CD4-positive, alpha-beta T cell treated with Interferon gamma for 1 hour (primary cell): ENCODE measurements at places on chromosomes 5 and 9.

- DNase-seq, result no peak
Observed at GRCh38 chr5:147446523-147446922, 63.3 kb downstream of the DPYSL3 start.

DNA sequence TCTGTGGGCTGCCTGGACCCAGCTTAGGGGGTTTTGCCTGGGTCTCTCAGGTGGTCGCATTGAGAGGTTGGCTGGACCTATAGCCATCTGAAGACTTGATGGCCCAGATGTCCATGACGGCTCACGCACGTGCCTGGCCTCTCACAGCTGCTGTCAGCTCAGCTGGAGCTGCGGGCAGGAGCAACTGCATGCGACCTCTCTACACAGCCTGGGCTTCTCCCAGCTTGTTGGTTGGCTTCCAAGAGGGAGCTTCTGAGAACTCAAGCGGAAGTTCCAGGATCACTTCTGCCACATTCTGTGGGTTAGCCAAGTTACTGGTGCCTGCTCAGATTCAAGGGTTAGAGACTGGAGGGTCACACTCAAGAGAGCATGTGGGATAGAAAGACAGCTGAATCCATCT is 99.2 kb downstream of the DAPK1 start:
- DNase-seq, result no peak

GRCh38 chr9:4530375-4530774 is 40.1 kb downstream of the SLC1A1 start:
- no peak for DNase-seq

GRCh38 chr9:126738553-126738952 is 66.3 kb upstream of the ZBTB43 start:
- no peak for DNase-seq

DNA sequence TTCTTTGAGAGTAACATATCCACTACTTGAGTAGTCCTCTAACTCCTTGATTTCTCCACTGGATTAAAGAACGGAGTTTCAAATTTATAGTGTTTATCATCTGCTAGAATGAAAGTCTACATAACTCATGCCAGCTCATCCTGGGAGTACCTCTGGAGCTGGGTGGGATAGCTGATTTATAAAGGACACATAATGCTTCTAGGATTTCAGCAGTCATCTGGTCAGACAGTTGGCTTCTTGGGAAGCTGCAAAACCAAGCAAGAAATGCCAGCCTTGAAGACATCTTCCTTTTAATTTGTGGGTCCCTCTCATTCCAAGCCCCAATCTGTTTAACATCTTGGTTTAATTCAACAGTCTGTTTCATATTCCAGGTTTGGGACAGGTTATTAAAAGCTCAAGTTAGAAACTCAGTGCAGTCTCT is 3.2 kb downstream of the GALNT10 start:
- DNase-seq, result no peak

DNA sequence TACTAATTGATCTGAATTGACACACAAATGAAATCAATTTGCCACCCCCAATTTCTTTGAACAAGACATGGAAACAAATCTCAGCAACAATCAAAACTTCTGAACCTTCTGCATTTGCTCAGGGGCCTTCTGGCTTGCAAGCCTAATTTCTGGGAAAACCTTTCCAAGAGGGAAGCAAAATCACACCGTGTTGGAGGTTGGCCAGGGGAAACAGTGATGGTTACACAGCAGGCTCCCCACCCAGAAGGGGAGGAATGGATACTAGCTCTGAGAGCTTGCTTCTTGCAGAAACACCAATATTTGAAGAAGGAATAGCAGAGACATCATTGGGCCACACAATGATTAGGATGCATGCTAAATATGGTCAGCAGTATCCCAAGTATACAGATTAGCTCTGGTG is 488.6 kb upstream of the TRPC7 start:
- no peak for DNase-seq

- DNase-seq, result no peak
Observed at GRCh38 chr5:160183075-160183474, 46.2 kb upstream of the FABP6 start.

DNA sequence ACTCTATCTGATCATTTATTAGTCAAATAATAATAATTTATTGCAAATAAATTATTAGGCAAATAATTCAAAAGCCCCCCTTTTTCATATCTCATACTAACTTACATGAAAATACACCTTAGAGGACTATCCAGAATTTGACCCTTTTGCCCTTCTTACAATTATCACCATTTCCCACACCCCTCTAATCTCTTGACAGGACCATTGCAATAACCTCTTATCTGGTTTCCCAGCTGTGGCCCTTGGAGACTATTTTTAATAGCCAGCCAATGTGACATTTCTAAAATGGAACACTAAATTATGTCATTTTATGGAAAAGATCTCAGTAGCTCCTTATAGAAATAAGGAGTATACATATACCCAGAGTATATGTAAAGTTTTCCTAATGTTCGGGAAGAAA is 588.4 kb upstream of the COX7C start:
- DNase-seq, result no peak

DNA sequence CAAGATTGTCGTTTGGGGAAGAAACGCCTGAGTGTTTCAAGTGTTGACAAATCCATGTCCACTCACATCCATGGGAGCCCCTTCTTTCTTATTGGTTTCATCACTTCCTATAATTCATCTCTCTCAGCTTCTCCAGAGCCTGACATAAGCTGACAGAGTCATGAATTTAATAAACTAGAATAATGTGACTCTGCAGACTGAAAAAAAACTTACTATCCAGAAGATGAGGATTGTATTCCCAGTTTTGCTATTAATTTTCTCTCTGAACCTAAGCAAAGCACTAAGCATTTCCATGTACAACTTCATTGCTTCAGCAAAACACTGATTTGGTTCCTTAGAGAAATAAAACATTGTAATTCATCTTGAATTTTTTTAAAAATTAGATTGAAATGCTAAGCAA is 691.8 kb downstream of the MTRR start:
- no peak for DNase-seq

DNA sequence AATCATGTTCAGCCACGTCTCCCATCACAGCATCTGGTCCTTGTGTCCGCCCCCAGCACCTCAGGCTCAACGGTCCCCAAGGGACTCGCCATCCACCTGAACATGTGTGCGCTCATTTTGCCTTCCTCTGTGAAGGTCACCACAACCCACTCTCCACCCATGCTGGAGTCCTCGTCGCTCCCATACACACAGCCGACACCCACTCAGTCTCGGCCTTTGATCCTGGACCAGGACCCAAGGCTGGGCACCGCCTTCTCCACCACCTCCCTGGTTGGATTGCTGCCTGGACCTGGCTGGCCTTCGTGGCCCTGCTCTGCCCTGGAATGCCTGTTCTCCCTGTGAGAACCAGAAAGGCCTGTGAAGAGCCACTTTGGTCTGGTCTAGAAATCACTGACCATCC is 60.3 kb downstream of the UBE2QL1 start:
- no peak for DNase-seq

DNA sequence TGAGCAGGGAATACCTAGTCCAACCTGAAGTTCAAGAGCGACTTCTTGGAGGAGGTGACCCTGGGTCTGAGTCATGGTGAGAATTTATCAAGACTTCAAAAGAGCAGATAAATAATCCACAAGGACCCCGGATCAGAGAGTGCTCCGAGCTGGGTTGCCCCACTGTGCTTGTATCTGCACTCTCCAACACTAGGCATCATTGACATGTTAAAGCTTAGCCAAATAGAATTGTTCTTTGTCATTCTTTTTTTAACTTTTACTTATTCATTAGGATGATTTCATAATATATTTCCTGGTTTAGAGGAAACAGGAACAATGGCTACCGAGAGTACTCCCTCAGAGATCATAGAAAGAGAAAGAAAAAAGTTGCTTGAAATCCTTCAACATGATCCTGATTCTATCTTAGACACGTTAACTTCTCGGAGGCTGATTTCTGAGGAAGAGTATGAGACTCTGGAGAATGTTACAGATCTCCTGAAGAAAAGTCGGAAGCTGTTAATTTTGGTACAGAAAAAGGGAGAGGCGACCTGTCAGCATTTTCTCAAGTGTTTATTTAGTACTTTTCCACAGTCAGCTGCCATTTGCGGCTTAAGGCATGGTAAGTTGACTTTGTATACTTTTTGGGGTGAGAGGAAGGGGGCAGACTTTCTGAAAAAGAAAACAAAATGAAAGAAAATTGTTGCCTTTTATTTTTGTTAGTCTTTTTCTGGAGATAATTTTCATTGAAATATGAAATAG is at the start of gene CARD6:
Gene CARD6, plus strand, starts transcription at position 300 of the 738 bp plus-strand sequence. Its CDS starts 16 bp downstream, at position 316.
- DNase-seq, result no peak

DNA sequence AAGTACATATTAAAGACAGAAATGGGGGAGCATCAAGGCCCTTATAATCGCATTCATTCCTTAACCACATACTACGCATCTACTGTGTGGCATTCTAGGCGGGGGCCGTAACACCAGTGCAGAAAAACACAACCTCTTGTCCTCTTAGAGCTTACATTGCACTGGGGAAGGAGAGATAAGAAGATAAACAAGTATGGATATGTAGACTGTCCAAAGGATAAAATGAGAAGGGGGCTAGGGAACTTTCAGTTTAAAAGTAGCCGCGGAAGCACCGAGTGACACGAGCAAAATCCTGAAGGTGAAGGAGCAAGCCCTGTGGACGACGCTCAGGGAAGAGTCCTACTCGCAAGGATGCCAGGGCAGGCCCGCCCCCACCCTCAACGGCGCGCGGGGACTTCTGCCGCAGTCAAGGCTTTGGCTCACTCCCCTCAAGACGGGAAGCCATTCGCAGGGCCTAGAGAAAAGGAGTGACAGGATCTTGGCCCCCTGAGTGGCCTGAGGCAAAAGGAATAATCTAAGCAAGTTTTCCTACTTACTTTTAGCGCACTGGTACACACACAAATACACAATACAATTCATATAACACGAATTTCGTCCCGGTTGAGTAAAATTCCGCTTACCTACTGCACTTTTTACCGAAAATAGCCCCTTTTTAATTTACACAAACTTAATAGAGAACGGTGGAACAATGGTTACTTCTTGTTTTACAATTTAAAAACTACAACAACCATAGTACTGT is 1.3 kb upstream of the NIPBL start:
- DNase-seq, result peak; percentile 16

GRCh38 chr9:16925426-16925825 is 55.0 kb upstream of the BNC2 start:
- no peak for DNase-seq

DNA sequence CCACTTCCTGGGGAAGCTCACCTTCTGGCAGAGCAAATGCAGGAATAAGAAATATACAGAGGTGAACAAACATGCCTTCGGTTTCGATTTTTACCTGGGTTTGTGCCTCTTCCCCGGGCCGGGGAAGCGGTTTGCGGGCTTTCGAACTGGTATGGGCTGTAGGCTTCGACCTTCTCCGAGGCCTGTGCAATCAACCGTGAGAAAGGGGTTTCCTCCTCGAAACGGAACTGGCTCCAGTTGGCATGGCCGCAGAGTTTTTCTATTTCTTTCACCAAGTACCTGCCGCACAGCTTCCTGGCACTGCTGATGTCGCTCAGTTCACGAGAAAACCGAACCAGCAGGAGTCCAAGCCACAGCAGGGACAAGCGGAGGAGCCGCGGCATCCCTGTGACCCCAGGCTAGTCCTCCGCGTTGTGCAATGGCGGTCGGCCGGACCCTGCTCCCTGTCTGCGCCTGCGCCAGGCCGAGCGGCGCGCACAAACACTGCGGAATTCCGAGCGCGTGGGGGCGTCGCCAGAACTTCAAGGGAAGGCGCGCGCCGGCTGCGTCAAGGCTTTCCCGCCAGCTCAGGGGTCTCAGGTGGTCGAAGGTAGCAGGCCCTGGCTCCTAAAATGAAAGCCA is at the start of gene INSL6:
Gene INSL6, minus strand, starts transcription at position 420 of the 621 bp plus-strand sequence. Its CDS starts 37 bp downstream, at position 383.
- DNase-seq, result no peak

DNA sequence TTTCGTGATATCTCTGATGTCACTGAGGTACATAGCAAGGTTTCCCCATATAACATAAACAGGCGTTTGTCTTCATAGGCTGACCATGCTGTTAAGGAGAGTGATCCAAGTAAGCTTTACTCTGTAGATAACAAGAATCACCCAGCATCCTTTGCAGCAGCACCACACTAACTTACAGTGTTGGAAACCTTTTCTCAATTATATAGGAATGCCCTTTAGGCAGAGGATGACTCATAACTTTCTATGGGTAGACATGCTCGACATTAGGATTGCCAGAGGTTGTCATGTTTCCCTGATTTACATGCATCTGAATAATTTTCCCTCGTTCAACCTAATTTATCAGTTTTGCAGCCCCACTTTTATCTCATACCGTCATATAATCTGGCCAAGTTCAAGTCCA is 870.0 kb upstream of the CDH9 start:
- no peak for DNase-seq

- DNase-seq, result no peak
Observed at GRCh38 chr5:53029608-53030007, 40.5 kb downstream of the ITGA2 start.

GRCh38 chr5:38680094-38680825 is 123.8 kb upstream of the LIFR start:
- DNase-seq, result no peak

DNA sequence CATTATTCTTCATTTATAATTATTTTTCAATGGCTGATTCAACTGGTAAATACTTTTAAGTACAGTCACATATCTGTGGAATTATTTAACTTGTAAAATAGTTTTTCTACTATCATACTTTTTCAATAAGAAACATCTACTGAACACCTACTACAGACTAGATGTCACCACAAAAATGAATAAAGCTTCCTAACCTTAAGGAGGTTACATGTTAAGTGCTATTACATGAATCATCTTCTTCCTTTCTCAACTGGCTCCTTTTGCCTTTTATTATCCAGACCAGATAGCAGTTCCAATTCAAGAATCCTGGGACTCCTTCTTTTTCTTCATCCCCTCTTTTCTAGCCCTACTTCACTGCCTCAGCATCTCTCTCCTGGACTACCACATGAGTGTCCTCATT is 4.7 kb downstream of the PGGT1B start:
- DNase-seq, result no peak

DNA sequence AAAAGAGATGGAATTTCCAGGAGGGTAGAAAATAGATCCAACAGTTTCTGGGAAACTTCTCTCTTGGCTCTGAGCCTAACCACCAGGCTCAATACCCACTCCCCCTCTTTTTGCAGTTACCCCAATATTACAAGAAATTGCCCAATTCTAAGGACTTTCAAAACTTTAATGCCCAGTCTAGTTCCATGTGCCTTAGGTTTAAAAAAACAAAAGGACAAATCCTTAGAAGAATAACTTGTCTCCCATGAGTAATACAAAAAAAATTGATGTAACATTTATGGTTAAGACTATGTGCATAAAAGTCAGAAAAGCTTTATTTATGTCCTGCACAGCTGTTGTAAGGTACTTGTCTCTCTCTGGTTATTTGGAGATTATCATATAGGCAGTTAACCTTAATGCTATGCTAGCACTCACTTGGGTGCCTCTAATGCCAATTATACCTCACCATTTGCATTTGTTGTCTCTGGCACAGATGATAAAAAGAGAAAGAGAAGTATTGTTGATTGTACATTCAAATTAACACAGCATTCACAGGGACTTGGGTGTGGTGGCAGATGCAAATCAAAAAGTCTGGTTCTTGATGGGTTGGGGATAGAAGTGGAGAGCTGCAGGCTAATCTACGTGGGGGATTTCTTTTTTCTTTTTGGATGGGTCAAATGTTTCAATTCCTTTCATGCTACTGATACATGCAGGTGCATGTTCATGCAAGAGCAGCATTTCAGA is 159.4 kb downstream of the PIK3R1 start:
- DNase-seq, result no peak
